ENCODE measurements at places on chromosomes 6 and 20.

GRCh38 chr6:17972978-17973622, 14.3 kb downstream of the KIF13A start:
- peak; percentile 63 for DNase-seq

GRCh38 chr20:47276851-47277534, 79.5 kb downstream of the ZMYND8 start:
- DNase-seq = no peak

GRCh38 chr6:31122791-31123706, 2.8 kb upstream of the CDSN start:
- peak; percentile 93 for DNase-seq

DNA sequence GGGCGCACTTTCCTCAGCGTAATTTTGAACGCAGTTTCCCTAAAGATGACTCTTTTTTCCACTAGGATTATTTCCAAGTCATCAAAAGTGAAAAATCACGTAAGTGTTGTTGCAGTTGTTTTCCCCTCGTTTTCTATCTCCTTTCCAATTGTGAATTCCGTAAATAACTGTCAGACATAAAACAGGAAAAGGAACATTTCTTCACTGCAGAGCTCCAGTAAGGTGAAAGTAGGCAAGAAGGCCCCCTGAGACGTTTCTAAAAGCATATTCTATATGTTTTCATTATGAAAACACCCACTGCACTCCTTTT, 17.8 kb downstream of the HIVEP2 start:
- DNase-seq = no peak

DNA sequence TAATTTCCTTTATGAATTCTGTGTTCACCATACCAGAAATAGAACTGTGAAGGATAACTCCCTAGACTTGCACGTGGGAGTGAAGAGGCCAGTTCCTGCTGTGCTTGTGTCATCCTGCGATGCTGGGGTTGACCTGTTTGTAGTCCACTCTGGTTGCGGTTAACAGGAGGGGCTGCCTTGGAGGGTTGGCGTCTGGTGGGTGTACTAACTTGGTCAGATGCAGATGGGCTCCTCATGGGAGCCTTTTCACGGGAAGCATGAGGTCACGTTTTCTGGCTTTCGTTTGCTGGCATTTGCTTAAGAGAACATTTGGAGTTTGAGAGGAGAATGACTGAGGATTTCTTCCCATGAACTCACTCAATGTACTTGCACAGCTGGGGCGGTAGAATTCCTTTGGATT, 41.2 kb downstream of the IGF2R start:
- DNase-seq = peak; percentile 24

DNA sequence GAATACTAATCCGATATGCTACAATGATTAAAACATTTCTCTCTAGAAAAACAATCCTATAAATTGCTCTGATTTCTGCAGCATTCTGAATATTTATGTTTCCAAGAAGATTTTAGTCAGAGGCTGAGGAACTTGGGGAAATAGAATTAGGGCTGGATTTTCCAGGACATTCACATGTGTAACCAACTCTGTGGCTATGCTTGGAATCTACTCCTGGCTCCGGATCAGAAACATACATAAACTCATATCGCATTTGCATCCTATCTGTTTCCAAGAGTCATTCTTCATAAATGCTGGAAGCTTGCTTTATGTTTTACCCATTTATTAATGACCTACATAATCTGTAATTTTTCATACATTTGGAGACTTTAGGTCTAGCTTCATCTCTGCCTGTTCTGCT, 459.9 kb upstream of the MARCKS start:
- DNase-seq = peak; percentile 90

GRCh38 chr6:11208267-11208666, 24.2 kb downstream of the NEDD9 start:
- DNase-seq = no peak

DNA sequence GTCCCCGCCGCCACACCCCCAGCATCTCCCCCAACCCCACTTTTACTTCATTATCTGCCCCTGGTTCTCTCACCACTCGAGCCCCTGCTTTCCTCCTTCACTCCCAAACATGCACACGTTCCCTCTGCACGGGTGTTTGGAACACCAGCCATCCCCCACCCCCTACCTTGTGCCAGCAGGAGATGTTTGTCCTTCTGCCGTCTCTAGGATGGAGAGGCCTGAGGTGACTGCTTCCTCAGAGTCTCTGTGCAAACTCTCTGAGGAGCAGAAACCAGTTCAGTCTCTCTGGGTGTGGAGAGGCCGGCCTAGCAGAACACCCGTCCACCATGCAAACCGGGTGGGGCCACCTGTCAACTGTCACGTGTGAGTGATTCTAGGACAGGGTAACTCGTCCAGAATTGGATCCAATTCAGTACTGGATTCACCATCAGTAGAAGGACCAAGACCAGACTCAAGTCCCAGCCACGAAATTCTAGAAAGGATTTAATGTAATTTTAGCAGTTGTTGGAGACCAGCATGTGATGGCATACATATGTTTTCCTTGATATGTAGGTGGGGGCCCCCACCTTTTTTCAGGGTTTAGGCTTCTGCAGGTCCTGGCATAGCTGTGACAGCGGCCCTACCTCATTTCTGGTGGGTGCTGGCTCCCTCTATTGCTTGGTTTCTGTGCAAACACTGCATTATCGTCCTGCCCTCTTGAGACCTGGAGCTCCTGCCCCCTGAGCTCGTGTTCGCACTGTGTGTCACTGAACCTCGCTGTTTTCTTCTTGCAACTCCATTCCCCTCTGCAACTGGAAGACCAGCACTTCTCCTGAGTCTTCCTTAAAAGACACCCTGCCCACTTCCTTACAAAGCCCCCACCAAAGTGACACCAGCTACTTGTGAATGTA, at the start of gene RAET1E:
TSS of gene RAET1E (minus strand) at position 259 of the 890 bp plus-strand sequence. CDS start 7,212 bp downstream, outside the sequence.
- DNase-seq = no peak

DNA sequence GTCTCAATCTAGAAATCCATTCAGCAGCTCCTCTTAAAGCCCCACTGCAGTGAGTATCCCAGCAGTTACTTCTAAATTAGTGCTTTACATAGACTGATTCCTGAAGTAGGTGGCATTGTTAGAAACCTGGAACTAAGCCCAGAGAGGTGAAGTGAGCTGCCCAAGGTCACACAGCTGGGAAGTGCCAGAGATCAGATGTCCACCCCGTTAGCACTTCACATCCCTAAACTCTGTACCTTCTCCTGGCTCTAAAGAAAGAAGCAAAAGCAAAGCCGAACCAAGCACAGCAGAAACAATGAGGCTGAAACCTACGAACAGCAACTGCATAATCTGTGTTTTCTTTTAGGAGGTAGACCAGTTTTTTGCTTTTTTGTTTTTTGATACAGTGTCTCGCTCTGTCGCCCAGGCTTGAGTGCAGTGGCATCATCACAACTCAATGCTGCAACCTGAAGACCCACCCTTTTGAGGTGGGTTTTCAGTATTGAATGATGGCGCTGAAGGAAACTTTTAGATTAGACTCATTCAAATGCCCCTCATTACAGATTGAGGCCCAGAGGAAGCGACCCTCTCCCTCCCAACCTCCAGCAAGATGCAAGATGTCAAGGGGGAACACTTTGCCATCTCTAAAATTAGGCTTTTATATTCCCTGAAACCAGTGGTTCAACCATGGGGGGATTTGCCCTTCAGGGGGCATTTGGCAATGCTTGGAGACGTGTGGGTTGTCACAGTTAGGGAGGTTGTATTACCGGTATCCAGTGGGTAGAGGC, 3.2 kb upstream of the ZMYND8 start:
- no peak for DNase-seq

- no peak for DNase-seq
Observed at GRCh38 chr6:142251930-142252445, 49.8 kb upstream of the ADGRG6 start.

- DNase-seq = no peak
Observed at GRCh38 chr20:56896447-56896846, 267.3 kb downstream of the TFAP2C start.

- DNase-seq = no peak
Observed at GRCh38 chr6:139395891-139396301, 21.4 kb upstream of the CITED2 start.

GRCh38 chr20:40949346-40949745, 79.3 kb upstream of the TOP1 start:
- DNase-seq = no peak

GRCh38 chr20:20895537-20895936, 183.1 kb upstream of the RALGAPA2 start:
- no peak for DNase-seq

DNA sequence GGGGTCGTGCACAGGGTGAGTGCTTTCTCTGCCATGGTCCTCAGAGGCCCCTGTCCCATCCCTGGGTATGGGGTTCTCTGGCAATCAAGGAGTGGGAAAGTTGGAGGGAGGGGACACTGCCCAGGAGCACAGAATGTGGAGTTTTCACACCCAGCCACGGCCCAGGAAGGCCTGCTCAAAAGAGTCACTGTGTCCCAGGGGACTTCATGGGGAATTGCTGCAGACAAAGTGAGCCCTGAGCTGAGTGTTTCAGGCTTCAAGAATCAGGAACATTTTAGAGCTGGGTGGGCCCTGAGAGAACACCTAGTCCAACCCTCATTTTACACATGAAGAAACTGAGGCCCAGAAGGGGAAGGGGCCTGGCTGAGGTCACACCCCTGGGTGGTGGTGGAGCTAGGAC, 5.7 kb downstream of the MAPK13 start:
- DNase-seq = no peak

DNA sequence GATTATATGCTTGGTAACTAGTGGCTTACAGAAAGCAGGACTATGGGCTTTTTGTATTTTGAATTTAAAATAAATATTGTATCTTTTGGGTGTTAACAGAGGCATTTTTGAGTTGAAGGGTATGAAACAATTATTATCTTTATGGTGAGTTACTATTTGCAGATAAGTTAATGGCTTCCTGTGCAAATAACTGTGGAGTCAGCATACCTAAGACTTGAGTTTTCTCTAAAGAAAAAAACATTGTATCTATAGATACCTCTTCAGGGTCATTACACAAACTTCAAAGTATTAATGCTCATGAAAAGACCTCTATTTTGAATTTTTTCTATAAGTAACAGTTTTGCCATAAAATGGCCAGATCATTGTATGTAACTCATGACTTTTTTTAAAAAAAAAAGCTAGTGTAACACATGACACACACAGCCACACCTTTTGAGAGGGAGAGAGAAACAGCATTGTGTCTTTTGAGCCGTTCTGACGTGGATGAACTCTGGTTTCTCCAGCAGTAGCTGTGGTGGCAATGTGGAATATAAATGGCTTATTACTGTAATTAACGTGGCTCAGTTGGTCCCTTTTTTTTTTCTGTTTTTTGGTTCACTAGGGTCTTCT, 36.3 kb downstream of the PLEKHG1 start:
- DNase-seq = no peak

DNA sequence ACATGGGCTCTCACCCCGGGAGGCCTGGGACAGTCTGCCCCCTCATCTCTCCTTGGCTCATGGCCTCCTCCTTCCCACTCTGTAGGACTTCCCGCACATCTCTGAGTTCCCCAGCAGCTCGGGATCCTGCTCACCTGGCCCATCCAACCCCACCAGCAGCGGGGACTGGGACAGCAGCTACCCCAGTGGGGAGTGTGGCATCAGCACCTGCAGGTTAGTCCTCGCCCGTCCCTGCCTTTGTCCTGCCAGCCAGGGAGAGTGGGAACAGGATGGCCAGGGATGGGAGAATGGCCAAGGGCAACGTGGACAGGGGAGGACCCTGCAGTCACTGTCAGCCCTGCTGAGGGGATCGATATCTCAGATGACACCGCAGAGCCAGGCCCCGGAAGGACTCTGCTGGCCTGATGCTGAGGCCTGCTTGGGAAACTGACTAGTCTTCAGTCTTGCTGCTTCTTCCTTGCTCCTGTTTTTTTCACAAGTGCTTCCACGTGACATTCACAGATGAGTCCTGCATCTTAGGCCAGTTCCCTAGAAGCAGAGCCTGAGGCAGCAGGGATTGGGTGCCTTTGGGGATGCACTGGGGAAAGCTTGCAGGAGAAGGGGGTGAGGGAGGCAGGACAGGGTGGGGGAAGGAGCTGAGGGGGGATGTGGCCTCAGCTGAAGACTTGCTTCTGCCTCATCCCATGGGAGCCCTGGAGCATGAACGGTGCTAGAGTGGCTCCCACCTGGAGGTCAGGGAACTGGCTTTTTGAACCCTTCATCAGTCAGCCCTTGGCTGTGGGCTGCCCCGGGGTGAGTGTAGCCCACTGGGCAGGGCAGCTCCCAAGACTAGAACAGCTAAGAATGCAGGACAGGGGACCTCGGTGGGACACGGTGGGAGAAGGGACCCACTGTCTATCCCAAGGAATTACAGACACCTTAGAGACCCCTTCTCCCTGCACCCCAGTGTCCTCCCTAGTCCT, 120.1 kb downstream of the JPH2 start:
- no peak for DNase-seq

DNA sequence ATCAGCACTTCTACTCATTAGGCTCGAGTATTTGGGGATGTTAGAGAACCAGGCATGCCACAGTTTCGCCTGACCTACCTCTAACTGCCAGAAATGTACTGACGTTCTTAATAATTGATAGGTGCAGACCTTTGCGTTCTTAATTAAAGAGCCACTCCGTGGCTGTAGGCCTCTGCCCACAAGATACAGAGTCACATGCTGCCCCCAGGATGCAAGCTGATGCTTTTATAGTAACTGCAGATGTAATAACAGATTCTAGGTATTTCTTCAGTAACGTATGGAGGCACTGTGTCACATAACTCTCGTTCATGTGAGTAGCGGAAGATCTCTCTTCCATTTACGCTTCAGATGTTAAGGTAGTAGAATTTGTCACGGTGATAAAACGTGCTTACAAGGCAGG, 113.2 kb downstream of the RPP40 start:
- DNase-seq = no peak

GRCh38 chr6:36623547-36624459, 29.6 kb downstream of the SRSF3 start:
- peak; percentile 83 for DNase-seq

- DNase-seq = peak; percentile 35
Observed at GRCh38 chr20:24991897-24992486, 559 bp downstream of the APMAP start.

DNA sequence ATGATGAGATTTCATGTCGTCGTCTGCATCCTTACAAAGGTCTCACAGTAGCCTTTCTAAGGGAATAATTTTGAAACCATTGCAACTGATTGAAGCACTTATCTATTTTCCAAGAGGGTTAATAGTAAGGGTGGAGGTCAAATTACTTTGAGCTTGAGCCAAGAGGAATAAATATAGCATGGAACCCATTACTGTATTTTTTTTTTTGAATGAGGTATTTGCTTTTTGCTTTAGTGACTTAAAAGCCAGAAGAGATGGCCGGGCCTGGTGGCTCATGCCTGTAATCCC, 78.3 kb downstream of the SCAND1 start:
- DNase-seq = no peak

DNA sequence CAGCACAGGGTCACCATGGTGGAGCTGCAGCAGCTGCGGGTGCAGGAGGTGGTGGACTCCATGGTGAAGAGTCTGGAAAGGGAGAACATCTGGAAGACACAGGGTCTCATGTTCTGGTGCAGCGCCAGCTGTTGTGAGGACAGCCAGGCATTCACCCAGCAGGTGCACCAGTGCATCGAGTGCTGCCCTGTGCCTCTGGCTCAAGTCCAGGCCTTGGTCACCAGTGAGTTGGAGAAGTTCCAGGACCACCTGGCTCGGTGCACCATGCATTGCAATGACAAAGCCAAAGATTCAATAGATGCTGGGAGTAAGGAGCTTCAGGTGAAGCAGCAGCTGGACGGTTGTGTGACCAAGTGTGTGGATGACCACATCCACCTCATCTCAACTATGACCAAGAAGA, 22.9 kb upstream of the RIPK1 start:
- no peak for DNase-seq
